ENCODE measurements at places on chromosomes 7 and 10.
A peak's percentile ranks its signal among the peaks of the same experiment; 100 is the strongest.

DNA sequence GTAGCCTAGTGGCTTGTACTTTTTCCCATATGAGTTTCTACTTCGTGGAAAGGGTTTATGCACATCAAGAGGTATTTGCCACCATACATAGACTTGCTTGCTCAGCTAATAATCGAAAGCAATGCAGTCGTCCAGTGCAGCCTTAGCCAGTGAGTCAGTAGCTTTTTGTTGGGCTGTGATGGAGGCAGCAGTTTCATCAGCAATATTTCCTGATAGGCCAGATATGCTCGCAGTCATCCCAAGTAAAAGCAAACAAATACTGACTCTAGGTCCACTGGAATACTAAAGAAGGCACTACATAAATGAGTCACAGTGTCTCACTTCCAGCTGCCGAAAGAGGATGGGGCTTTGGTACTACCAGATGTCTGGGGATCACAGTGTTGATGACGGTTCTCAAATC is 2.1 kb upstream of the BNIP3 start:
- DNase-seq: no peak

- DNase-seq: no peak
These were observed 46.5 kb downstream of the TMEM106B start for GRCh38 chr7:12257582-12257981.

DNA sequence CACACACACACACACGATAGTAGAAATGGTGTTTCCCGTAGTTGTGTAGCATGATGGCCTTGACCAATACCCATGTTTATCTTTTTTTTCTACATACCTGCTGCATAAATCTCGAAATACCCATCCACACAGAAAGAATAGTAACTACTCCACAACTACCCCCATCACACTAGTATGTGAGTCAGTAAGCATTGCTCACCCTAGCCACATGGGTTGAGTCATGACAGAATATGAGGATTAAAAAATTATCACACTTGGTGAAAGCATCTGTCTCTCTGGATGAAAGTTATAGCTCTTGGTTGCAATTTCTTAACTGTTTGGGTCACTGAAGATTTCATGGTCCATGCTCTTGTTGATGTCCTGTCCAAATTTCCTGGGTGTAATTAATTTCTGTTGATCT is 103.4 kb upstream of the MDFIC start:
- DNase-seq: no peak

GRCh38 chr7:55532150-55532917 is 40.0 kb downstream of the VOPP1 start:
- DNase-seq: no peak

GRCh38 chr10:22339761-22340328 is 5.5 kb upstream of the SPAG6 start:
- DNase-seq: no peak

GRCh38 chr7:150370612-150371071 is 2.0 kb downstream of the REPIN1 start:
- no peak for DNase-seq

DNA sequence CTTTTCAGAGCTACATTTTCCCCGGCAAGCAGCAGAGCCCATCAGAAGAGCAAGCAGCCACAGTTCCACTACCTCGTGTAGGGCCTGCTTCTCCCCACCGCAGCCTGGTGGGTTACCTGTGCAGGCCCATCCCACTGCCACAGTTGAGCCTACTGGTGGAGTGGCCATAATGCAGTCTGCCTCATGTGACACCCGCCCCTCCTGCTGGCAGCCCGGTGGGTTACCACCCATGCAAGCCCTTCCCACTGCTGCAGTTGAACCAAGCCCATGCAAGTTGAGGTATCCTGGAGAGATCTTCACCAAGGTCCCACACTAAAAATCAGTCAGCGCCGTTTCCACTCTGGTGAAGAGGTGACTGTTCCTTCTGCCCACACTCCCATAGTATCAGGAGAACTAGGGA is 32.1 kb upstream of the CNNM1 start:
- DNase-seq: no peak

DNA sequence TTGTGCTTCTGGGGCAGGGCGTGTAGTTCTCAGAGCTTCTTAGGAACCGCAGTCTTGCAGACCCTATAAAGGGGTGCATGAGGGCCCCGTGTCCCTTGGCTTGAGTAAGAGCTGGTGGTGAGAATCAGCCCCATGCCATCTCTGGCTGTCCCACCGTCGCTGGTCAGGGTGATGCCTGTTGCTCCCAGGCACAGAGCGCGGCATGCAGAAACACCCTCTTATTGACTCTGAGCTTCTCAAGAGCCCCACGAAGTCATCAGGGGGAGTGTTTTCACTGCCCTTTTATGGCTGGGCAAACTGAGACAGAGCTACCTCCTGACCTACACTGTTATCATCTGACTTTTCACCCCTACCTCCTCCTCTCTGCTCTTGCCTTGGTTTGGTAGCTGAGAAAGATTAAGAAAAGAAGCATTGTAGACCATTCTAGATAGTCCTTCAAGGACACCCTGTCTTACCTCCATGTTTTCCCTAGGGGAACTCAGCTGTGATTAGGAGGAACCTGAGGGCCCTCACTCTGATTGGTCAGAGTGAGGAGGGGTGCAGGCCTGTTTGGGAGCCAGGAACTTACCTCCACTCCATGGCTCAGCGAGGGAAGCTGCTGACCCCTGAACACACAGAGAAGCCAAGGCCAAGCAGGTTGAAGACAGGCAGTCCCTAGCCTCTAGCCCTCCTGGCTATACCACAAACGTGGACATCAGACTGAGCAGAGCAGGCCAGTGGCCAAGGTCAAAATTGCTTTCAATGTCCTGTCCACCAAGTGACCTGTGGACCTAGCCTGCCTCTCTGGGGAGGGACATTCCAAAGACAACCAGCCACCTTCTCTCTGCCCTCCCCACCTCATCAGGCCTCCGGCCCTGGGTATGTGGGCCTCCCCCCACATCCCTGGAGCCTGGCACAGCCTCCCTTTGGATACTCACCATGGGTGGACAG is 17.6 kb downstream of the UNC5B start:
- DNase-seq: no peak

- no peak for DNase-seq
These were observed 34.4 kb upstream of the AGR3 start for GRCh38 chr7:16916105-16916639.

- peak; percentile 59 for DNase-seq
These were observed 269.6 kb upstream of the NEBL start for GRCh38 chr10:21166557-21167287.

DNA sequence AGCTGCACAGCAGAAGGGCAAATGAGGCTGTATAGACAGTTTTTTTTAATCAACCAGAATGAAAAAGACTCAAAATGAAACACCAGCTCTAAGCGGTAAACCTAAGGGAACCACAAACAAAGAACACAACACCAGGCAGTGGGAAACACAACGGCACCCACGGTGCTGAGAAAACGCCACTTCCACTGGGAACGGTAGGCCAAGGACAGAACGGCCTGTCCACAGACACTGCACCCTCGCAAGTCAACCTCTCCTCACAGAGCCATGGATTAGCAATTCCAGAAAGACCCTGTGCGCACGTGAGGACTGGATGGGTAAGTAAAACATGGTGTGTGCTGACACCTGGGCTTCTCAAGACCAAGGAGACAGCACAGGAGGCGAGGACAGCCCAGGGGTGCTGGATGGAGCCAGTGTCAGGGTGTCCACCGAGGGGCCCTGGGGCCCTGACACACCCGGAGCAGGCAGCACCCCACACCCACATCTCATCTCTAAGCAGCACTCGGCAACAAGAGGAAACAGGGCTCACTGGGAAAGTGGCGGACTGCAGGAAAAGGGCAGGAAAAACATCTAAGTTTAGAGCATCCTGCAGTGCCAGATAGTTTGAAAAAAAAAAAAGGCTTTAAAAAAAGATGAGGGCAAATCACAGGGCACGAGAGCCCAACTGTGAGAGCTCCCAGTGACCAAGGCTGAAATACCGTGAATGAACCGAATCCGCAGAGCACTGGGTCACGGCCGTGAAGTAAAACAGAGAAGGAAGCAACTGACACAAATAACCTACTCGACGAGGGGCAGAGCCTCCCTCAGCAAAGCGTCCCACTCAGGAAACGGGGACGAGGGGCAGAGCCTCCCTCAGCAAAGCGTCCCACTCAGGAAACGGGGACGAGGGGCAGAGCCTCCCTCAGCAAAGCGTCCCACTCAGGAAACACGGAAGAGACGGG is 120.2 kb downstream of the MAD1L1 start:
- DNase-seq: no peak

- no peak for DNase-seq
These were observed 66.6 kb downstream of the TLL2 start for GRCh38 chr10:96446966-96447596.

DNA sequence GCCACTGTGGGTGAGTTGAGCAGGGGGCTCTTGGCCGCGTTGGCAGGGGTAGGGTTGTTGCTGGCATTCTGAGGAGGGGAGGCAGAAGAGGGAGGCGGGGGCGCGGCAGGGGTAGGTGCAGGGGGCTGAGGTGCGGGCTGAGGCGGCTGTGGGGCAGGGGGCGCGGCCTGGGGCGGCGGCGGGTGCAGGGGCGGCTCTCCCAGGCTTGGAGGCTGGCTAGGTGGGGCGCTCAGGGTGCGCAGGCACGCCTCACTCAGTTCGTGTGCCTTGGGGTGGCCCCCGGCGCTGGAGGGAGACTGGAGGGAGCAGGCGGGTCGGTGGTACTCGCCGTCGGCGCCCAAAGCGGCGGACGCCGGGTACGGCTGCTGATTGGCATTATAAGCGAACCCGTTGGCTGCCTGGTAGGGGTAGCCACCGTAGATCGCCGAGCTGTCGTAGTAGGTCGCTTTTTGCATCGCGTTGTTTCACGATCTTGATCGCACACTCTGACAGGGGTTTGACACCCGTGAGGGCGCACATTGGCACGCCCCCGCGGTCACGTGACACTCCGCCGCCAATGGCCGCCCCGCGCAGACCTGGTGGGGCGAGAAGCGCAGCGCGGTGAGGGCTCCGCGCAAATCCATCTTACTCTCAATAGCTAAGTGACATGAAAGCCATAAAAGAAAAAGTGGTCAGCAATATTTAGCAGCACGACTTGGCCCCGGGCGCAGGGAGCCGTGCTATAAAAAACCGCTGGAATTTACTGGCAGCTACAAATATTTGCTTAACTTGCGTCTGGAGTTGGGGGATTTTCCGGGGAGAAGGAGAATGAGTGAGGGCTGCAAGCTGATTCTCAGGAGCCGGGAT is 7.9 kb upstream of the HOXA2 start:
- peak; percentile 63 for DNase-seq

GRCh38 chr7:139901056-139901795 is 72.2 kb downstream of the TBXAS1 start:
- DNase-seq: no peak

- no peak for DNase-seq
These were observed 65.2 kb downstream of the DKK1 start for GRCh38 chr10:52379287-52379686.

DNA sequence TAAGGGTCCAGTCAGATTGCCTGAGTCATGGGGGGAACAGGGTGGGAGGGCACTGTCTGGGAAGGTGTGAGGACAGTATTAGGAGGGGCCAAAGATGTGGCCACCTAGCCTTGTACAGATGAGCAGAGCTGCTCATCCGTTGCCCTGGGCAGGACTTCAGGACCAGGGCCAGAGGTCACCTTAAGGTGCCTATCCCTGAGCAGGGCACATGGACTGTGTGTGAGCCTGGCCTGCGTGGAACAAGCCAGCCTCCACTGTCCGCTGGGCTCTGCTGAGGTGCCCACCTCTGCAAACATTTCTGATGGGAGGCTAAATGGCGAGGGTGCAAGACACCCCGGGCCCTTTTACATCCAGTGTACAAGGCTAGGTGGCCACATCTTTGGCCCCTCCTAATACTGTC is 3.4 kb upstream of the OPN1SW start:
- DNase-seq: no peak

DNA sequence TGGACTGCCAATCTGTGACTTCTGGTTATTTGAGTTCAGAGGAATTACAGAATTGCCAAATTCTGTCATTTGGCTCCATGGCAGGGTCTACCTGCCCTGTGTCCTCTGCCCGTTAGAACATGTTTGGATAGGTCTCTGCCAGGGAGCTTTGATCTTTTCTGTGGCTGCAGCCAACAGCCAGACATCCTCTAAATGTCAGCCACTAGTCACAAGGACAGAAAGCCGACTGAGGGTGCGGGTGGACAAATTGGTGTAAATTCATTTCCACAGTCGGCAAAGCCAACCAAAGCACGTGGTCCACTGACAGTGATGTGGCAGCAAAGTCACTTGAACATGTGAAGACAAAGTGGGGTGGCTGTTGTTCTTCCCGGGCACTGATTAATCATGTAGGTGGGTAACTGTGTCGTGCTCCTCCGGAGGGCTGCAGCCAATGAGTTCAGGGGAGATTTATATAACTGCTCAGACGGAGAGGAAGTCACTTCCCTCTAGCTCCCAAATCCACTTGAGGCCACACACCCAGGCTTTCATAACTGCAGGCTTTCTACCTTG is 26.7 kb upstream of the CAMK1D start:
- peak; percentile 55 for DNase-seq

DNA sequence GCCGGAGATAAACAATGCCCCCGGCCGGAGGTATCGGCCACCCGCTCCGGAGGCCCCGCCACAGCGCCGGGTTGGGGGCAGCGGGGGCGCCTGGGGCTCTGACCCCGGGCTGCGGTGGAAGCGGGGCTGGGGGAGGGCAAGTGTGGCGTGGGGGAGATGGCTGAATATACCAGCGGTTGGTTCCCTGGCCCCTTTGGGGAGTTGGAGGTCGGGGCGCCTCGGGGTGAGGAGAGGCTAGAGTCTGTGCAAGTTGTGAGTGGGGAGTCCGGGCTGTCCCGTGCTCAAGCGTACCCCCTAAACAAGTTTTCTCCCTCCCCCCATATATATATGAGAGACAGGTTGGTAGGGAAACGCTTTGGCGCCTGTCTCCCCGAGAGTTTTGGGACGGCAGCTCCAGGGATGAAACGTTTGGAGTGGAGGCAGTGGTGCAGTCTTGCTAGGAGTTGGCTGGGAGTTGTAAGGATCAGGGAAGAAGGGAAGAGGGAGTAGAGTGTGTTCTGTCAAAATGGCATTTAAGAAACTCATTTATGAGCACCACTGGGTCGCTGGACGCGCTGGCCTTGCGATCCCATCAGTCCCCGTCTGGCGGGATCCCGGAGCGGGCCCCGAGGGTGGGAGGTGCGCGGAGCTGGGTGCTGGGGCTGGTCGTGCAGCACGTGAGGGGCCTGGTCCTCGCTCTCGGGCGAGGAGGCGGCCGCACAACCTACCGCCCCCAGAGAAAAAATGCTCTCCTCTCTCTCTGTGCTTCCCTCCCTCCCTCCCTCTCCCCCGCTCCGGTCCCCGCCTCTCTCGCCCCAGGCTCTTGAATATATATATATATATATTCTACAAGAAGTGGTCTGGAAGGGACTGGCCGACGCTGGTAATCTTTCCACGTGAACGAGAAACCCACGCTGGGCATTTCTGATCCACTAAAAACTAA is 1.1 kb downstream of the TET1 start:
- no peak for DNase-seq

- no peak for DNase-seq
These were observed 114.7 kb upstream of the ANKRD30A start for GRCh38 chr10:37010741-37011140.

DNA sequence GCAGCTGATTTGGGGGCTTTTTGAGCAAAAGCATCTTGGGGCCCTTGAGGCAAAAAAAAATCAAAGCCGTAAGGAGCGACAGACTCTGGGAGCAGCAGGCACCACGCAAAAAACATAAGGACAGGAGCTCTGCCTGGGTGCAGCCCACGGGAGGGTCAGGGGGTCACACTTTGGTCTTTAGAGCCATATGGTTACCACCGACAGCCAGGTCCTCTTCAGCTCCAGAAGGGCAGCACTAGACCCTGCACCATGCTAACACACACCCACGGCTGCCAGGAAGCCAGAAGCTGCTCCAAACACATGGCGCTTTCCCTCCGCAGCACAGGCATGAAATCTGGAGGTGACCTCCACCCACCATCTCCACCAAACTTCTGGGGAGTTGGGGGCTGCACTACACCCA is 47.1 kb downstream of the RSU1 start:
- DNase-seq: no peak

GRCh38 chr7:96707901-96708774 is 1.5 kb downstream of the SEM1 start:
- DNase-seq: no peak

Measured in prostate gland (tissue), 2 donors.